ENCODE measurements at places on chromosomes 1 and 21.

- DNase-seq = no peak
Observed at GRCh38 chr1:234230414-234230862, 142.8 kb upstream of the COA6 start.

DNA sequence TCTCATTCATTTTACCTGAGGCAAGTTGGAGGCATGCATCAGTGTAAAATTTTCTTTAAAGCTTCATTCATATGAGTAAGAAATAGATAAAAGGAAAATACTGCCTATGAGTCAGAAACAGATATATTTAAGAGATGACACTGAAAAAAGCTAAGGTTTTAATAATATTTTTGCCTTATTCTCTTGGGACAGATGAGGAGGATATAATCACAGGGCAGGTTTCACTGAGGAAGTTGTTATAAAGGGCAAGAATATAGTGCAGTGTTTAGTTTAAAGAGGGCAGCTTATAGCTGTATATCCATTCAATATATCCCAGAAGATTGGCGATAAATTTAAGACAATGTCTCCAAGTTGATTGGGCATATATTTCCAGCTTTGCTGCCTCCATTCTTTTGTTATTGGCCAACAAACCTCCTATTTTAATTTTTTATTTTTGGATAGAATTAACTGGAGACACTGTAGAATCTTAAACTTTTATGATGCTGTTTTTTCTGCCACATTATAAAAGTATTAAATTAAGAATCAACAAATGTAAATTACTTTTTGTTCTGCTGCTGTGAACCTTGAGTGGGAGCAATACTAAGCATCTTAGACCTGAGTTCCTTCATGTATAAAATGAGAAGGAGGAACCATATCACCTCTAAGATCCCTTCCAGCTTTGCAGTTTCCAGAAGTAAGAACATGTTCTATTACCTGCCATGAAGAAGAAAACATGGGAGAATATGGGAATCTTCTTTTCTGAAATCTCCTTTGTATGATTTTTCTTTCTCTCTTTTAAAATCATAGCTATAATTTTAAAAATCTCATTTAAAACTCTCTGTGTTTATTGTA is 171.6 kb downstream of the S1PR1 start:
- no peak for DNase-seq

- no peak for DNase-seq
Observed at GRCh38 chr21:40837456-40837855, 9.5 kb downstream of the DSCAM start.

DNA sequence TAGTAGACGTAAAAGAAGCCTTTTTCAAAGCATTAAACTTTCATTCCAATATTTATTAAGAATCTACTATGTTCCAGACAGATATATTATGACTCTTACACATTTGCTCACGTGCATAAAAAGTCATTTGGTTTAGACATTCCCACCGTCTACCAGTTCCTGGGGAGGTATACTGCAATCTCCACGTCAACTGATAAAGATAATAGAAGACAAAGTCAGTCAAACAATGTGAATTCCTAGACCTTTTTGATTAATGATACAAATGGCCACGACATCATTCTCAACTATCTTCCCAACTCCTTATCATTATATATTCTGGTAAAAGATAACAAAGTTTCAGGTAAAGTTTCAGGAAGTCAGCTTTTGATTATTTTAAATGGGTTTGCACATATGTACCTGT is 69.0 kb downstream of the SIPA1L2 start:
- no peak for DNase-seq

DNA sequence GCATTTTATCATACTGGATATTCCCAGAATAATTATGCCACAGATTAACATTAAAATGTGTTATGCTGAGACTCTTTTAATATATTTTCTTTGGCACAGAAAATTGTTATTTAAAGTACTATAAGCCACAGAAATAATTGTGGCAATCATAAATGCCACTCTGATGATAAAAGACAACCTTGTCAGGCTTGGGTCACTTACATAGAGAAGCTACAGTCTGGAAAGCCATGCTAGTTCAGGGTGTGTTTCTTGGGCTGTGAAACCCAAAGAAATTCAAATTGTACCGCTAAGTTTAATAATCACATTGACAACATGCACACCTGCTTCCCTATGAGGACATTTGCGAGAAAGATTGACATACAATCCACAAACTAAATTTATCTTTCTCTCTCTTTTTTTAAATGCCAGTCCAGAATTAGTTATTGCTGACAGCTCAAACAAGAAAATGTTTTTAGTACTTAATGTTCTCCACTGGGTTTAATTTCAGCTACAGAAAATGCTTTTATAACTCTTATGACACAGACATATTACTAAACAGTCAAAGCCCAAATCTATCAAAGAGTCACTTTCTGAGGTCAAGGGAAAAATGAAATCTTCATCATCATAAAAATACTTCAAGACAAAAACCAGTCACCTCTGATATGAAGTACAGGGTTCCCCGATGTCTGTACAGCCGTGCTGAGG is 38.7 kb downstream of the TTC13 start:
- no peak for DNase-seq

DNA sequence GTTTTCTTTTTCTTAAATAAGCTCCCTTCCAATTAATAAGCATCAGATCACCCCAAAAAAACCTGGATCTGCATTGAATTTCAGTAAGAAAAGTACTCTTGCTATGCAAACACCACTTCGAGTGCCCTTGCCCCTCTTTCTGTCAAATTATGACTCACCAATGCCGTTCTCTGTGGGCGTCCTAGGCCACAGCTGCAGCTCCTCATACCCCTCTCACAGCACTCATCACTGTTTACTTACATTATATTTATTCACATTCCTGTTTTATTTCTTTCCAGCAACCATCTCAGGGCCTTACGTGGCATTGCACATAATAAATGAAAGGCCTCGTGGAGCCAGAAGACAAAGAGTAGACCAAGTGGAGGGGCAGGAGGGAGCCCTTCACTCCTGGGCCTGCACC is 99.1 kb upstream of the CTTNBP2NL start:
- no peak for DNase-seq

GRCh38 chr21:33648555-33648954 is 6.3 kb downstream of the ITSN1 start:
- no peak for DNase-seq

GRCh38 chr1:110746644-110747259 is 72.0 kb upstream of the KCNA3 start:
- DNase-seq = no peak

- no peak for DNase-seq
Observed at GRCh38 chr1:228005511-228006033, 1.2 kb upstream of the WNT3A start.

GRCh38 chr1:91895832-91896556 is 10.0 kb upstream of the TGFBR3 start:
- no peak for DNase-seq

GRCh38 chr1:199313444-199313843 is 674.6 kb downstream of the PTPRC start:
- DNase-seq = no peak

- no peak for DNase-seq
Observed at GRCh38 chr1:183522104-183522503, 49.8 kb downstream of the SMG7 start.

GRCh38 chr1:228405200-228405978 is 1.2 kb downstream of the TRIM11 start:
- no peak for DNase-seq

DNA sequence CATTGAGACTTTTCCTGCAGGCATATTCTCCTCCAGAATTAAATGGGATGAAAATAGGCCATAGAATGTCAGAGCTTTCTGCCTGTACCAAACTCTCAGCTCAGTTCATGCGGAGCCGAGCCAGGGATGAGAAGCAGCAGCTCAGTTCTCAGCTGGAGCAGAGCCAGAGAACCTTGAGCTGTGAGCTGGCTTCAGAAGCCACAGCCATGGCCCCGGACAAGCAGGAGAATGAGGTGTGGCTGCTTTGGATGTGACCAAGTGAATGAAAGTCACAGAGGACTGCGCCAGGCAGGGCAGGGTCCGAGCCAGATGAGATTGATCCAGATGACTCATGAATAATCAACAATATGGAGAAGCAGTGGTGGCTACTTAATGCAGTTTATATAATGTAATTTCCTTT is 633.8 kb downstream of the NCAM2 start:
- DNase-seq = no peak

DNA sequence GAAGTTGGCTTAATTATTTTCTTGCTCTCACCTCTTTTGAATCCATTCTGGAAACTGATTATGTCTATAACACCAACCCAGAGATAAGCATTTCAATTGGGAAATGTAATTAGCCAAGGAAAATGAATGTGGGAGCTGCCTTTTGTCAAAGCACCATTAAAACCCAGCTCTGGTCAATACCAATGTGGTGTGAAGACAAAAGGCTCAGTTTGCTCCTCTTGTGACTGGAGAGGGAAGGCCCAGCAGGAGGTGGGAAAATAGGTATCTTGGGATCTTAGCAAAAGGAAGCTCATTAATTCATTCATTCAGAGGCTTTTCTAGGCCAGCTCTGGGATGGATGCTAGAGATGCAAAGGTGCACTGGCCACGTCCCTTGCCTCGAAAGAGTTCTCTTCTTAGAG is 75.0 kb upstream of the SELENON start:
- DNase-seq = no peak

DNA sequence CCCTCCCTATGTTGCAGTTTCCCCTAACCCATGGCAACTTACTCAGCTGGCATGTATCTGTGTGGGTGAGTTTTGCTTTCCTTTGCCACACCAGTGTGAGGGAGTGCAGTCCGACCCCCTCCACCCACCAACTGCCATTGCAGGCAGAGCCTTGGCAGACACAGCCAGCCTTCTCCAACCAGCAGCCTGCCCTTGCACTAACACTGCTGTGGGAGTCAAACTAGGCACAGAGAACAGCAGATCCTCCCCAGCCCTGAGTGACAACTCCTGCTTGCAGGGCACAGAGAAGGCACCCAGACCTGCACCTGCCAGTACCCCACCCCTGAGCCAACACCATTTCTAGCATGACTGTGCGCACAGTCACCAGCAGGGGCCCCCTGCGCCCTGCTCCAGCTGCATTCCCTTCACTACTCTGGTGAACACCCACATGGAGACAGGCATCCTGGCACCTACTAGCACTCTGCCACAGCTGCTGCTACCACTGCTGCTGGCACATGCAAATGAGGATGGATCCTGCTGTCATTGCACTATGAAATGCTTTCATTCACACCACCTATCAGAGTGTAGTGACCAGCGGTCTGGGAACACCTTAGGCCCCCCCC is 98.4 kb downstream of the MAGI3 start:
- DNase-seq = no peak

GRCh38 chr1:157170677-157171515 is 32.7 kb upstream of the ETV3 start:
- DNase-seq = no peak

DNA sequence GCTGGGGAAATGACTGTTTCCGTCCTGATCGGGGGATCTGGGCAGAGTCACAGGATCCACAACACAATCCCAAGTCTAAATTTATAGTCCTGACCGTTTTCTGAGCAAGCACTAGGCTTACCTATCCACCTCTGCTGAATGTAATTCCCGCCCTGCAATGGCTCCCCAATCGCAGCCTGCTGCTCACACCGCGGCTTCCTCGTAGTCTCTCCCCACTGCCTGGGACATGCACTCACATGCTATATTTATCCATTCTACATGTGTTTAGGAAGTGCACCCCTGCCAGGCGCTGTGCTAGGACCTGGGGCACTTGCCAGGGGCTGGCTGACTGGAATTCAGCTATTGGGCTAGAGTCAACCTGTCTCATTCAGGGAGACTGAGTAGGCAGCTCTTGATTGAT is 246.6 kb upstream of the CSF3R start:
- no peak for DNase-seq

DNA sequence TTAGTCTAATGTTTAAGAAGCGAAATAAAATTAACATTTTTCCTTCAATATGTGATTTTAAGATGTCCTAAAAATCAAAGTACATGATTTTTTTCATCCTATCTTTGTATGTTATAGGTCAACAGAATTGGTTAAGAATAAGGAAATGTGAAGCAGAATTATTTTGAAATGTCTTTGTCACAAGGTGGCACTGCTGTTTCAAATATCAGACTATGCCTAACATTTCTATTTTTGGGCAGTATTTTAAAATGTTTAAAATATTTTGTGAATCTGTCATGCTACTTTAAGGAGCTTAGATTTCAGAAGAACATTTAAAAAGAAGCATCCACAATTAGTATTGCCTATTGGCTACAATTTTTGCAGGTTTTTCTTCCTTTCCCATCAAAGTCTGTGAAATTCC is 38.7 kb downstream of the AMY1C start:
- DNase-seq = no peak

DNA sequence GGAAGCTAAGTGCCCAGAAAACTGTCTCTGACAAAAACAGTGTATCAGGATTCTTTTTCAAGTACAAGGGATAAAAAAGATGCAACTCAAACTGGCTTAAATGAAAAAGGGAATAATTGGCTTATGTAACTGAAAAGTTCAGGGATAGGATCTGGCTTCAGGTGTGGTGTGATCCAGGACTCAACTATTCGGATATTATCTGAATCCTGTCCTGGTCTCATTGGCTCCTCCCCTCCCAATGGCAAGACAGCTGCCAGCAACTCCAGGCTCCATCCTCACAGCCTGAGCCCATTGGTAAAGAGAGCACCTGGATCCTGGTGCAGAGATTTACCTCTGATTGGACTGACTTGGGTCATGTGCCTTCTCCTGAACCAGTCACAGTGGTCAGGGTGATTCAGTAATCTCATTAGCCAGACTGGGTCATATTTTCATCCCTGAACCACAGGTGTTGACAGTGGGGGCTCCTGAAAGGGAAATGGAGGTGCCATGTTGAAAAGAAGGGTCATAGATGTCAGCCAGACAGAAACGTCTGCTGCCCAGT is 205.4 kb upstream of the TMEM51 start:
- no peak for DNase-seq
